NCI-H1048 (cell line): ENCODE measurements at places on chromosomes 7 and 10.

DNA sequence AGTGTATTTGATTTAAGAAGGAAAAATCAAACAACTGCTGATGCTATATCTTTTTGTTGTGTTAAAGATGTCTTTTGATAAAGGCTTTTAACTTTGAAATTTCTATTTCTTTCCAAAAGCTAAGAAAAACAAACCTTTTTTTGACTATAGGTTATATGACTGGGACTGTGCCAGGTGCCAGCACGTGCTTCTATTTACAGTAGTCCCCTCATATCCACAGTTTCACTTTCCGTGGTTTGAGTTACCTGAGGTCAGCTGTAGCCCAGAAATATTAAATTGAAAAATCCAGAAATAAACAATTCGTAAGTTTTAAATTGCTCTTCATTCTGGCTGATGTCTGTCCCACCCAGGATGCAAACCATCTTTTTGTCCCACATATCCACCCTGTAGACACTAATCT lies 104.3 kb downstream of the BBS9 start:
- DNase-seq, result no peak

DNA sequence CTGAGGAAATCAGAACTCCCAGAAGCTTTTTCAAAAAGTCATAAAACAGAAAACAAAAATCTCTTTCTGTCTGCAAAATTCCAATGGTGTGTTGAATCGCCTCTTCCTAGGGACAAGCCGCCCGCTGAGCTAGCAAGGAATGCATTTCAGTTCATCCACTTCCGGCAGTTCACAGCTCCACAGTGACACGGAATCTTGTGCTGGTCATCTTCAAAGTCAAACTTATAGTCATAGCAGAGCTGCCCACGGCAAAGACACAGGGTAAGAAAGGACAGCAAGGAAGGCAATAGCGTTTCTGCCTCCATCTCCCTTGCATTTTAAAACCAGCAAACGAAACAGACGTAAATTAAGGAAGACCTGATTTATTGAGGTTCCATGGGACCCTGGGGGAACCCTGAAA lies 111.2 kb downstream of the GALNT11 start:
- no peak for DNase-seq

GRCh38 chr7:43879477-43879876 lies 10.2 kb upstream of the MRPS24 start:
- DNase-seq, result no peak

DNA sequence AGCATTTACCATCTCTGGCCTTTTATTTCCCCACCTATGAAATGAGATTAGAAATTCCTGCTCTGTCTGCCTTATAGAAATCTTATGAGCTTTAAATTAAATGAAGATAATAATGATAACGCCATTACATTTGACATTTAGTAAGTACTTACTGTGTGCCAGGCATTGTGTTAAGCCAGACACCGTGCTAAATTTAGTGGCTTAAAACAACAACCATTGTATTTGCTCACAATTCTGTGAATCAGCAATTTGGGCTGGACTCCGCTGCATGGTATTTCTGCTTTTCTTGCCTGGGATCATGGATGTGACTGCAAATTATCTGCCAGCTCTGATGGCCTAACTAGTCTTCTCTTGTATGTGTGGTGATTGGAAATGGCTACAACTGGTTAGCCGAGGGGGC lies 56.4 kb upstream of the CCDC6 start:
- no peak for DNase-seq

DNA sequence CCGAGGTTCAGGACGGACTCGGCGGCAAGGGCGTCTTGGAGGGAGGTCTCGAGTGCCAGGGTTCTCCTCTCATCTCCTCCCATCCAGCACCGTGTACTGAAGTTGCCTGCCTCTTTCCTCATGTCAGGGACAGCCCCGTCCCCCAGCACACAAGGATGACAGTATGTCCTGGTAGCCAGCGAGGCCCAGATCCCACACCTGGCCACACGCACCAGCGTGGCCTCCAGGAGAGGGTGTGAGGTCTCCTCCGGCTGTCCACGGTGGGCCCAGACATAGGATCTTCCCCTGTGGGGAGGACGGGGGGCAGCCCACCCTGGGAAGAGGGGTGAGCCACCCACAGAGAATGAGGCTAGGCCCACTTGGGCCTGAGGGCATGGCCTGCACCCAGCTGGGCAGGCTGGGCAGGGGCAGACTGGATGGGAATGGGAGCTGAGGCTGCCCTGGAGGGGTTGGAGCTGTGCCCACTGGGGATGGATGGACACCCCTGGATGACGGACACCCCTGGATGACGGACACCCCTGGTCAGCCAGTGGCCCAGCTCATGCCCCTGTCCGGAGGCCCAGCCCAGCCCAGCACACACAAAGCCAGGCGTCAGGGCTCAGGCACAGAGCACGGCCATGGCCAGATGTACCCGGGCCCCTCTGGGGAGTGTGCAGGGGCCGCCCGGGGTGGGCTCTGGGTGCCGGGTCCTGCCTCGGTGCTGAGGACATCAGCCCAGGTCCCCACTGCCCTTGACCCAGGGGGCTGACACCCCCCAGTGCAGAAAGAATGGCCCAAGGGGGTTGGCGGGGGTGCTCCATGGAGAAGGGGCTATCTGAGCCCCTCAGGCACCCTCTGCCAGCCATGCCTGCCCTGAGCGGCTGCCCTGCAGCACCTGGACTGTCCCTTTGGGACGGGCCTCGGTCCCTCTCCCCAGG lies 30.9 kb upstream of the CFAP46 start:
- DNase-seq, result no peak

DNA sequence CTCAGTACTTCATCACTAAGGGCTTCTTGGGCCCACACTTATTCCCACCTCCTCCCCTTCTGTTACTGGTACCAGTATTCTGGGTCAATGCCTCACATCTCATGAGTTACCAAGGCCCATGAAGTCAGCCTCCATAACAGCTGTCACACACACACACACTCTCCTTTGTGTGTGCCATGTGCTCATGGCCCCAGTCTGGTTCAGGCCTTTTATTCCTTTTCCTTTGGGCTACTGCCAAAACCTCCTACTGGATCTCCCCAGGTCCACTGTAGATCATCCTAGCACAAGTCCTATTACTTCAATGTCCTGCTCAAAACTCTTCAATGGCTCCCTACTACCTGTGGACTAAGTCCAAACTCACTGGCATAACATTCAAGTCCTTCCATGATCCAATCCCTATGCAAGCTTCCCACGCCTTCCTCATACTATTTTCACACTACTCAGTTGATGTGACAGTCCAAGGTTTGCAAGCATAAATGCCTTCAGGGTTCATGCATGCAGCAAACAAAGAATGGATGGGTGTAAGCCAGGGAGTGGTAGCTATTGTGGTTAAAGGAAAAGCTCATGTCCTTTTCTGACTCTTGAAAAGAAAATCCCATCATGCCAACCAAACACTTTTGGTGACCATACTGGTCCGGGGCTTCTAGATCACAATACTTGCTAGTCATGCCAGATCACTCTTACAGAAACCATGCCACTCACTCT lies 68.1 kb downstream of the CCDC6 start:
- DNase-seq, result no peak

- DNase-seq, result no peak
Measured at GRCh38 chr10:8616166-8616565, 561.7 kb downstream of the GATA3 start.

- no peak for DNase-seq
Measured at GRCh38 chr10:133258818-133259601, 17.7 kb downstream of the ADAM8 start.

DNA sequence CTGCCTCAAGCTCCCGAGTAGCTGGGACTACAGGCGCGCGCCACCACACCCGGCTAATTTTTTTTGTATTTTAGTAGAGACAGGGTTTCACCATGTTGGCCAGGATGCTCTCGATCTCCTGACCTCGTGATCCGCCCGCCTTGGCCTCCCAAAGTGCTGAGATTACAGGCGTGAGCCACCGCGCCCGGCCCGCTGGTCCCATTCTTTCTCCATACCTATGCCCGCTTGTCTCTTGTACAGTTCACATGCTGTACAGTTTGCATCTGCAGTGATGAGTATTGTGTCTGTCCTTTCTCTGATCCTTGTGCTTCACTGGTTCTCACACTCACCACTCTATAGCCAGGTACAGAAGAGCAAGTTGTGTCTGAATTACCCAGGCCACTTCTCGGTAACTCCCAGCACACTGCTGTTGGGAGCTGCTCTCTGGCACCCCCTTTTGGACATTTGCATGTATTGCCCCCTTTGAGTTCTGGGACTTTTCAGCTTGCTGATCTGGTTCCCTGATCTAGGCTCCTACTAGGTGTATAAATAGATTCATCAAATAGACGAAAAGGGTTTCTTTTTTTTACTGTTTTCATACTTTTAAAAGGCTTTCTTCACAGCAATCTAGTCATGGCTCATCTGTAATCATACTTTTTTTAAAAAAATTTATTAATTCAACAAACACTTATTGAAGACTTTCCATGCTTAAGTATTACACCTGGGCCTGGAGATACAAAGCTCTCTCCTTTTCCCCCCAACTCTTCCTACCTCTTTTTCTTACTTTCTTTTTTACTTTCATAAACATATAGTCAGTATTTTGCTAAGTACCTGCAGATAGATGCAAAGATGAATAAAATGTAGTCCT lies 53.5 kb downstream of the AOAH start:
- DNase-seq, result no peak

GRCh38 chr10:74889662-74889998 lies 63.2 kb downstream of the KAT6B start:
- no peak for DNase-seq

- DNase-seq, result no peak
Measured at GRCh38 chr7:1863091-1863900, 193.2 kb downstream of the ELFN1 start.

- DNase-seq, result no peak
Measured at GRCh38 chr7:115476671-115477181, 553.8 kb downstream of the TFEC start.

- no peak for DNase-seq
Measured at GRCh38 chr10:62818426-62819011, 2.4 kb upstream of the EGR2 start.

DNA sequence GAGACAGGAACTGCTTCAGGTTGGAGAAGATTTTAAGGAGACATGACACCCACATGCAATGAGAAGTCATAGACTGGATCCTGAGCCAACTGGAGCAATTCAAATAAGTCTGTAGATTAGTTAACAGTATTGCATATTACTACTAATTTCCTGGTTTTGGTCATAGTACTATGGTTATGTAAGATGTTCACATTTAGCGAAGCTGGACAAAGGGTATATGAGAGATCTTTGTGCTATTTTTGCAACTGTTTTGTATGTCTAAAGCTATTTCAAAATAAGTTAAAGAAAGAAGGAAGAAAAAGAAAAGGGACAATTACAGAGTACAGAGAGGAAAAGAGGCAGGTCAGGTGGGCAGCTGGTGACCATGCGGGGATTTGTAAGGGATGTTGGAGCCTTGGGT lies 116.5 kb upstream of the SVIL start:
- no peak for DNase-seq

DNA sequence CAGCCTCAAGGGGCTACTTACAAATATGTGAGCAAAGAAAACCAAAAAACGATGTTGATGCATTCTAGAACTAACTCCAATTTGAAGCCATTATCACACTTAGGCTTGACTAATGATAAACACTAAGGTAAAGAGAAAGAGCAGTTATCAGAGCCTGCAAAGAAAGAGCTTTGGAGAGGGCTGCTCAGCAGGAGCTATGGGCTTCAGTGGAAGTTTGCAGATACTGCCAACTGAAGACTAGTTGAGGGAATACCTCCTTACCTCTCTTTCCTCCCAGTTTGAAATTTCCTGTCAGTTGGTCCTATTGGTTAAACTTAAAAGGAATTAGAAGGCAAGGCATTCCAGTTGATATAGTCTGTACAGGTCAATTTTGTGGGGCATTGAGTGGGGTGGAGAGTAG lies 498.1 kb upstream of the POT1 start:
- no peak for DNase-seq

DNA sequence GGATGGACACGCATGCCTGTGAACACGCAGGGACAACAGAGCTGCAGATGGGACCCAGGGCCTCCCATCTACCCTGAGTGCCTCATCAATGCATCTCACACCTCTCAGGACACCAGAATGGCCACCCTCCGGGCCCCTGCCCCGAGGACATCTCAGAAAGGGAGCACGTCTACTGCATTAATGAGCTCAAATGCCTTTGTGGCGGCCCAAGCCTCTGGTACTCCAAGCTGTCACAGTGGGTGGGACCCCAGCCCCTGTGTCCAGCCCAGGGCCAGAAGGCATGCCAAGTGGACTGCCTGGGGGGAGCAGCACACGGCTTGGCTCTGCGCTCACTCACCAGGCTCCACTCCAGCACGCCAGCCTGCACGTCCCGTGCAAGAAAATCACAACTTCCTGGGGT lies 52.0 kb downstream of the TCERG1L start:
- DNase-seq, result no peak

- no peak for DNase-seq
Measured at GRCh38 chr7:82697897-82698296, 254.3 kb upstream of the CACNA2D1 start.

- no peak for DNase-seq
Measured at GRCh38 chr7:101486433-101487104, 123.9 kb downstream of the COL26A1 start.
